ENCODE measurements at places on chromosomes 2 and 18. TPM values are rescaled to one million over a fixed set of nuclear protein-coding genes. Genes with fewer than 3 reads are reported as not detected.

The SERPINB11 gene
- total RNA-seq, result not detected

The PLEK gene
- not detected for total RNA-seq

The CCBE1 gene
- 69.4 TPM for total RNA-seq

The MZT2A gene
- total RNA-seq, result 66.8 TPM

The PLA2R1 gene
- 14.1 TPM for total RNA-seq

The PLEKHA3 gene
- total RNA-seq, result 4.8 TPM

The DBI gene
- total RNA-seq, result 160 TPM

The TBR1 gene
- total RNA-seq, result not detected

The HOXD8 gene
- total RNA-seq, result 0.44 TPM

The KRCC1 gene
- total RNA-seq, result 24.8 TPM

The RSAD2 gene
- 0.50 TPM for total RNA-seq

The UGT1A1 gene
- not detected for total RNA-seq
